Fibroblast of skin of left quadriceps (primary cell): ENCODE measurements at places on chromosomes 2 and 18.

GRCh38 chr2:127661949-127662510 is 13.3 kb downstream of the LIMS2 start:
- DNase-seq = no peak

- no peak for DNase-seq
Measured at GRCh38 chr2:13003500-13003899, 286.8 kb downstream of the TRIB2 start.

DNA sequence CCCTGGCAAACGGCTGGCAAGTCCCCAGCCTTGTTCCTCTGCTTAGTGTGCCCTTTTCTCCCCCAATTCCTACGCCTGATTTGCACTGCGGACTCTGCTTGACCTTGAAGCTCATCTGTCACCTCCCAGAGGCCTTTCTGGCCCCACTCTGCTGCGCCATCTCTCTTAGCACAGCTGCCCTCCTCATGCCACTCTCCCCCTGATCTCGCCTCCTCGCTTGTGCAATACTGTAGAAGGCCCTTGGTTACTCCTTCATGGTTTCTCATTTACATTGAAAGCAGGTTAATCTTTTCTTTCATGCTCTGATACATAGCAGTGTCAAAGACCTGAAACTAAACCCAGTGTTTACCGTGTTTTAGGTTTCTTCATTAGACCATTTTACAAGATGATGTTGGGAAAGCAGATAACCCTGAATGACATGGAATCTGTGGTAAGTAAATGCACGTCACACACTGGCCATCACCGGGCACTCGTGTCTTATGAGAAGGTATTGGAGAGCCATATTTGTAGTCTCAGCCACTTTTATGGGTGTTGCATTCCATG is 258.8 kb downstream of the ALPK2 start:
- DNase-seq = no peak

- no peak for DNase-seq
Measured at GRCh38 chr18:39162013-39162827, 1596.6 kb upstream of the CELF4 start.

DNA sequence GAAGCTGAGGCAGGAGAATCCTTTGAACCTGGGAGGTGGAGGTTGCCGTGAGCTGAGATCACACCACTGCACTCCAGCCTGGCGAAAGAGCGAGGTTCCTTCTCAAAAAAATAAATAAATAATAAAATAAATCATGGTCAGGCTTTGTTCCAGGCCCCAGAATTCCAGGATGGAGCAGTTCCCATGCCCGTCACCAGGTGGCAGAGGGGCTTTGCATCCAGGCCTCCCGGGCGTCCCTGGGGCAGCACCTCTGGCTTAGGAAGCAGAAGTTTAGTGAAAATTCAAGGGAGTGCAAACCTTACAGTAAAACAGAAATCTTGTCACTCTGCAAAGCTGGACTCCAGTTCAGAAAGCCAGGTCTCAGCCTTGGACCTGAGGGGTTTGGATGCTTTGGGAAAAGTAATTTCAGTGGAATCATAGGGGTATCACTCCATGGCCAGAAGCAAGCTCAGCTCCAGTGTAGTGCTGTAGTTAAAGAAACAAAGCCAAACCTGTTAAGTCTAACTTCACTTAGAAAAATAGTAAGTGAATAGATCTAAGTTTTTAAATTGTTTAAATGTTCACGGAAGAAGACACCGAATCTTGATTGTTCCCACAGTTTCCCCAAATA is 512.7 kb downstream of the CMPK2 start:
- DNase-seq = peak; percentile 52

DNA sequence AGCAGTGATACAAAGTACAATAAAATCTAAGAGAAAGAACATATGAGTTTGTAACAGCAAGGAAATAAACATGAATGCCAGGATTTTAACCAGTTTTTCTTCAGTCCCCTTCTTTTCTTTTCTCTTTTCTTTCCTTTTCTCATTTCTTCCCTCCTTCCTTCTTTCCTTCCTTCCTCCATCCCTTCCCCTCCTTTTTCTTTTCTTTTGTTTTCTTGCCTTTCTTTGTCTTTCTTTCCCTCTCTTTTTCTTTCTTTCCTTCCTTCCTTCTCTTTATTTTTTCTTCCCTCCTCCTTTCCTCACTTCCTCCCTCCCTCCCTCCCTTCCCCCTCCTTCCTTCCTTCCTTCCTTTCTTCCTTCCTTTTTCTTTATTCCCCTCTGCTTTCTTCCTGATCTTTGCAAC is 142.8 kb upstream of the SYT4 start:
- no peak for DNase-seq

- no peak for DNase-seq
Measured at GRCh38 chr2:128984855-128985254, 666.2 kb upstream of the HS6ST1 start.

- DNase-seq = no peak
Measured at GRCh38 chr2:105827351-105828096, 82.8 kb downstream of the NCK2 start.

DNA sequence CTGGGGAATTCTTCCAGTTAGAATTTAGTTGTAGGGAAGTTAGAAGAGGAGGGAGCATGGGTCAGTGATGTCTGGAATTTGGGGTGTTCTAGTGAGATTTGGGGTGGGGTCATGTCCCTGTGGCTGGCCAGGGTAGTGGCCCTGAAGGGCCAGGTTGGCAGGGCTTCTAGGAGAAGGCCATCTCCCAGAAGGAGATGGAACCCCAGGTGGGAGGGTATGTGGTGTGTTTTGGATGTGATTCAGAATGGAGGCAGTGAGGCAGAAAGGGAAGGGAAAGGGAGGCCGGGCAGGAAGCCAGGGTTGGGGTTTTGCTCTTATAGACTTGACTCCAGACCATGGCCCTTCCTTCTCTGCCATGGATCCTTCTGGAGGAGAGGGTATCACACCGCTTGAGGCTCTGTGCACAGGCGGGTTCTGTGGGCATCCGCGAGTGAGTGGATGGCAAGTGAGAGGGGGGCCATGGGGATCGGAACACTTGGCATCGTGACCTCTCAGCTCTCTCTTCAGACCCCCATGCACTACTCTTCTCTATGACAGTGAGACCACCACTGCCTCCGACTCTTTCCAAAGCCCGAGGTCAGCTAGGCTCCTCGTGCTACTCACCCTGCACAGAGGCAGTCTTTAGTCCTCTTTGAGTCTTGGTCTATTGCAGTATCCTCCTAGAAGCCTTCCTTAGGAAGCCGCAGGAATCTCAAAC is 7.3 kb downstream of the GREB1 start:
- no peak for DNase-seq

DNA sequence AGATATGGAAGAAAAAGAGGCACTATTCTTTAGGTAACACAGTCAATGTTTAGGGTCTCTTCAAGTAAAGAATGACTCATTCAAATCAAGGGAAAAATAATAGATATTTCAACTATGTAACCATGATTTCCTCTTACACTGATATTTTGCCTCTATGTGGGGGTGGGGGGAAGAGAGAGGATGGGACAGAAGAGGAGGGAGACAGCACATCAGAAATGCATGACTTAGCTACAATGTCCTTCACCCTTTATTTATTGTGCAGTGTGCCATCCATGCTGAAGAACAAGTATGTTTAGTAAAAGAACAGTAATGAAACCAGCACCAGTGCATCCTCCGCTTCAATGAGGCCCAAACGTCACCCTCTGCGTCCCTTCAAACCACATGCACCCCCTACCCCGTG is 204.8 kb downstream of the HDAC4 start:
- DNase-seq = no peak

GRCh38 chr2:128664499-128664971 is 345.9 kb upstream of the HS6ST1 start:
- no peak for DNase-seq

DNA sequence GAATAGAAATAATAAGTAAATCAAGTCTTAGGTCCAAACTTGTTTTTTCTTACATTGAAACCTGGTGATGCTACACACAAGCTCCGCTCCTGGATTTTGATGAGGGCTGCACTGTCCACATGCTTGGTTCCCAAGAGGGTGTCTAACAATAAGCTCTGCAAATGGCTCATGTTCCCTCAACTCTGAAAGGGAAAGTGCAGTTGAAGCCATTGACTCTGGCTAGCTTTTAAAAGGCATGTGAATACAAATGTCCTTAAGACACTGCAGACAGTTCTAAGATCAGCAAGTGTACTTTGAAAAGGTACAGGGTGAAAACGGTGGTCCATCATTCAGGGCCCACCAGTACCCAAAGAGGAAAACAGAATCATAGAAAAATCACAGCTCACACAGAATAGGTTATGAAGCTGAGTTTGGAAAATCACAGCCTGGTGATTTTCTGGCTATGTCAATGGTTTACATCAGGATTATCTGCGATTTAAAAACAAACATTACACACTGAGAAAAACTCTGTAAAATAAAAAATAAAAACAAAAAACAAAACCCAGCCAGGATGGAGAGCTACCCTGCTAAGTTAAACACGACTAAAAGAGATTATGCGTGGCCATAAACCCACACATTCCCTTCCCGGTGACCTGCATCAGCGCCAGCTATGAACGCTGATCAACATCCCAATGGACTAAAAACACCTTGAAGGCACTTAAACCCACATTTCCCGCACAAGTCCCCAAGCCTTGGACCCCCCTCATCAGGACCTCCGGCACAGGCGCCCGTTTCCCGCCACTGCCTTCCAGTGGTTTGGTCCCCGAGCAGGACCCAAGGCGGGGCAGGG is 554 bp downstream of the PFN4 start:
- DNase-seq = no peak

DNA sequence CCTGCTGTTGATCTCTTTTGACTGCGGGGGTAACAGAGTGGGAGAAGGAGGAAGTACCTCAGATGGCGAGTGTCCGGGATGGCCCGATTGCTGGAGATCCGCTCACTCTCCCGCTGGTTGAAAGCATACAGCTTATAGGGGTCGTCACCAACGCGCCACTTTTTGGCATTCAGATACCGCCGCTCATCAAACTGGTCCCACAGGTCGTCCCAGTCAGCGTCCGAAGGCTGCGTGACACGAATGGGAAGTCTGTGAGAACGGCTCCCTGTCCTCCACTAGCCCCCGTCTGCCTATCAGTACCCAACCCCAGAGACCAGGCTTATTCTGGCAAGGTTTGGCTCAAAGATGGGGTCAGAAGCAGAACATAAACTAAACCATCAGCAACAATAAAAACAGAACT is 145.5 kb downstream of the GALNT14 start:
- DNase-seq = no peak

GRCh38 chr2:128818248-128818647 is 499.6 kb upstream of the HS6ST1 start:
- DNase-seq = no peak

DNA sequence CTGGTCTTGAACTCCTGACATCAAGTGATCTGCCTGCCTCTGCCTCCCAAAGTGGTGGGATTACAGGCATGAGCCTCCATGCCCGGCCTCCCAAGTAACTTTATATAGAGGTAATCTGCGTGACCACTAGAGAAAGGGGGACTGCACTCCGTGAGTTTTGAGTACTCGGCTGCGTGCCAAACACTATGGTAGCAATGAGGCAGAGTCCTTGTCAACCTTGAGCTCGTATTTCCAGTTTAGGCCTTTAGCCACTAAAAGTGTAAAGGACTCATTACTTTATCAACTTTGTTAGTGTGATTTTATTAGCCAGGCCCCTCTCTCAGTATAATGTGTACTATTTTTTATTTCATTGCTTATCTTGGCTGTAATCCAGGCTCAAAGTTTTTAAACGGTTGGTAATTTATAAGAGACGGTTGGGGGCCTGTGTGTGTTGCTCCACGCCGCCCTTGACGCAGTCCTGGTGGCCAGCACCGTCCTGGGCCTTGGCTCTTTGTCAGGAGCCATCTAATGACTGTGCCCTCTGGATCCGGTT is 56.2 kb downstream of the ZCCHC2 start:
- no peak for DNase-seq
